HFFc6 (cell line): ENCODE measurements at places on chromosomes 5 and 9.

- DNase-seq = no peak
Observed at GRCh38 chr9:118785456-118785855, 583.8 kb downstream of the BRINP1 start.

- no peak for DNase-seq
Observed at GRCh38 chr9:127575875-127576778, 36.0 kb upstream of the STXBP1 start.

- DNase-seq = peak; percentile 35
Observed at GRCh38 chr9:115847216-115847615, 306.4 kb upstream of the PAPPA start.

DNA sequence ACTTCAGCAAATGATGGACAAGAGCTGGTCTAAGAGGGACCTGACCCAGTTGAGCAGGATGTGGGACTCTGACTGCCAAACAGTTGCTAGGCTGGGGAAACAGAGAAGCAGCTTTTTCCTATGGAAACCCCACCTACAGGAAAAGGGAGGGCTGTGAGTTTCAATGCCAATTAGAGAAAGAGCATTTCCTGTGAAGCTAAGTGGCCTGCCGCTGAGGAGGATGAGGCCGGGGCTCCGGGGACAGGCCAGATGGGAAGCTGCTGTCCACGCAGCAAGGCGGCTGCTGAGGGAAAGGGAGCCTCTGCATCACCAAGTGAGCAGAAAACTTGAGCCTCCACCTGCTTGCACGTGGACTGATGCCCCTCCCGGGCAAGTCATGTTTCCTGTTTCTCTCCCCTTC is at the start of gene PCDH12:
TSS of gene PCDH12 (minus strand) at position 90 of the 400 bp plus-strand sequence. CDS start 351 bp downstream, outside the sequence.
- no peak for DNase-seq

DNA sequence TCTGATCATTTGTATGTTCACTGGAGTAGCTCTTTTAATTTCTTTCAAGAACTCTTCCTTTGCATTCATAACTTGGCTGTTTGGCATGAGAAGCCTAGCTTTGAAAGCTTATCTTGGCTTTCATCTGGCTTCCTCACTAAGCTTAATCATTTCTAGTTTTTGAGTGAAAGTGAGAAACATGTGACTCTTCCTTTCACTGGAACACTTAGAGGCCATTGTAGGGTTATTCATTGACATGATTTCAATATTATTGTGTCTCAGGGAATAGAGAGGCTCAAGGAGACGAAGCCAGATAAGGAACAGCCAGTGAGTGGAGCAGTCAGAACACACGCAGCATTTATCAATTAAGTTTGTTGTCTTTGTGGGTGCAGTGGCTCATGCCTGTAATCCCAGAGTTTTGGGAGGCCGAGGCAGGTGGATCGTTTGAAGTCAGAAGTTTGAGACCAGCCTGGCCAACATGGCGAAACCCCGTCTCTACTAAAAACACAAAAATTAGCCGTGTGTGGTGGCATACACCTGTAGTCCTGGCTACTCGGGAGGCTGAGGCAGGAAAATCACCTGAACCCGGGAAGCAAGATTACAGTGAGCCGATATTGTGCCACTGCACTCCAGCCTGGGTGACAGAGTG is 98.3 kb downstream of the UGCG start:
- peak; percentile 4 for DNase-seq

DNA sequence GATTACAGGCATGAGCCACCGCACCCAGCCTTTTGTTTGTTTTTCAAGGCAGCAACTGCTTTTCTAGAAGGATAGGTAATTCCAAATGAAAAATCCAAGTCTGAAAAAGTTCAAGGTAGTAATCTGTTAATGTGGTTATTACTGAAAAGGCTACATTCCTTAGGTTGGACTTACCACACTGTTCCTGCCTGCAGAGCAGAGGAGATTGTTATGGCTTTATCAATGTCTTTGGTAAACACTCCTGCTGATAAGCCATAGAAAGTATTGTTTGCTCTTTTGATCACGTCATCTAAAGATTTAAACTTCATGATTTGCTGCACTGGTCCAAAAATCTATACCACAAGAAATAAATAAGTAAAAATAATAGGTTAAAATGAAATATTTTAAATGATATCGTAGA is 43.4 kb downstream of the ALDH1A1 start:
- DNase-seq = no peak

DNA sequence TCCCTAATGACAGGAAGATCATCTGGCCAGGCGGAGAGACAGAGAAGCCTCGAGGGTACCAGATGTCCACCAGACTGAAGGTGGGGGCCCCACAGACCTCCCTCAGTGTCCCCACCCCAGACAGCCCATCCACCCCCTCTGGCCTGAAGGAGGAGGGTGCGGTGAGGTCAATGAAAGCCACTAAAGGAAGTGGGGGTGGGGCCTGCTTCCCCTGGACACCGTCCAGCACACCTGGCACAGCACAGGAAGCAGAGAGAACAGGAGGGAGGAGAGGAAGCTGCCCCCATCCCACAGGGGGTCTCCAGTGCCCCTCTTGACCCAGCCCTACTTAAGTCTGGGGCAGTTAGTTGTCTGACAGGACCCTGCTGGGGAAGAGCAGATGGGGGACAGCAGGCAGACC is 11.2 kb downstream of the LRRC26 start:
- DNase-seq = no peak

DNA sequence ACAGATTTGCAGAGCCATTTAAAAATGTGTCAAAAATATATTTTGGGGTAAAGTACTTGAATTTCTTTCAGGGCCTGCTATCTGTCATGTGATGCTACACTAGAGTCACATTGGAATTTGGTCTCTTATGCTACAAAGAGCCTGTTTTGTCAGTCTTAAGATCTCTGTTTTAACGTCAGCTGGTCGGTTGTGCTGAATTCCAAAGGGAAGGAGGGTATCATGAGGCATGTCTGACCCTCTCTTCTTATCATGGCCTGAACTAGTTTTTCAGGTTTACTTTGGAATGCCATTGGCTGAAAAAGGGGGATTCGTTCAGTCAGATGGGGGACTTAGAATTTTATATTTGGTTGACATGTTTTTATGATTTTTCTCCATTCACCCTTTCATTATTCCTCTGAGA is 290.6 kb downstream of the CD180 start:
- no peak for DNase-seq

- DNase-seq = no peak
Observed at GRCh38 chr5:32476891-32477290, 32.4 kb upstream of the ZFR start.

GRCh38 chr9:24439456-24439855 is 106.2 kb downstream of the IZUMO3 start:
- no peak for DNase-seq

DNA sequence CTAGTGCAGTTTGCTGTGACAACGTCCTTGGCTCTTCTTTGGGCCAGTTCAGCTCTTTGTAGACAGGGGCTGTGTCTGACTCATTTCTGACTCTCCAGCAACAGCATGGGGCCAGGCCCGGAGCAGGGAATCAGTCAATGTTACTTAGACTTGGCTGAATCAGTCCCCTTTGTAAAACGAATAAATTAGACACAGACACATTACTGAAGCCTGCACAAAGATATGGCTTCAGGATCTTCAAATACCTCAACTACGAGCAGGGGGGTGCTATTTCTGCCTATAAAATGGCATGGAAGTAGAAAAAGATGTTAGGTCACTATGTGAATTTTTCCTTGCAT is 204.7 kb downstream of the TTLL11 start:
- peak; percentile 82 for DNase-seq

- no peak for DNase-seq
Observed at GRCh38 chr5:95763941-95764340, 32.8 kb downstream of the RHOBTB3 start.

GRCh38 chr5:87541033-87541432 is 128.3 kb upstream of the CCNH start:
- peak; percentile 43 for DNase-seq

- no peak for DNase-seq
Observed at GRCh38 chr5:83222906-83223305, 145.6 kb downstream of the XRCC4 start.

- DNase-seq = peak; percentile 7
Observed at GRCh38 chr5:95281226-95281625, 3.7 kb downstream of the MCTP1 start.

GRCh38 chr9:87732756-87733155 is 6.8 kb downstream of the CTSL start:
- DNase-seq = no peak

DNA sequence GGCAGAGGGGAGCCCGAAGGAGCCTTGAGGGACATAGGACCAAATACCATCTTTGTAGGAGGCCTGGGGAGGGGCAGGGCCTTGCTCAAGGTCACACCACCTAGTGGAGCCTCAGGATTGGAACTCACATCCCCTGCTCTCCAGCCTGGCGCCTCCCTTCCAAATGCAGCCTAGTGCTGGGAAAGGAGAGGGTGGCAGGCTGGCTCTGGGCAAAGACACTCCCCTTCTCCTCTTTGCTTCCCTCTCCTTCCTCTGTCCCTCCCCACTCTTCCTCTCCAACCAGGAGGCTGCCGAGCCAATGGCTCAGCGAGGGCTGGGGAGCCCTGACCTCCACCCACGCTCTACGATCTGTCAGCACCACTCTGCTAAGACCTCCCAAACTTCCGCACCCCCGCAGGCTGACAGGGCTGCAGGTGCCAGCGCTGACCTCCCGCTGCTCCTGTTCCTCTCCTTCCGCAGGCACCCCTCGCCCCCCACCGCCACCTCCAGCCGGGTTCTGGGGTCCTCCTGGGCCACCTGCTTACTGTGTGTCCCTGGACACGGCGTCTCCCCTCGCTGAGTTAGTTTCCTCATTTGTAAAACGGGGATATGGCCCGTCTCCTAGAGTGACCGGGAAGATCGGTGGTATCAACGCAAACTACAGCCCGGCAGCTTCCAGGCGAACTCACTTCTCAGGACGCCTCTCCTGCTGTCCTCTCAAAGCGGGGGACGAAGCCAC is 52.9 kb downstream of the C9orf50 start:
- peak; percentile 72 for DNase-seq

DNA sequence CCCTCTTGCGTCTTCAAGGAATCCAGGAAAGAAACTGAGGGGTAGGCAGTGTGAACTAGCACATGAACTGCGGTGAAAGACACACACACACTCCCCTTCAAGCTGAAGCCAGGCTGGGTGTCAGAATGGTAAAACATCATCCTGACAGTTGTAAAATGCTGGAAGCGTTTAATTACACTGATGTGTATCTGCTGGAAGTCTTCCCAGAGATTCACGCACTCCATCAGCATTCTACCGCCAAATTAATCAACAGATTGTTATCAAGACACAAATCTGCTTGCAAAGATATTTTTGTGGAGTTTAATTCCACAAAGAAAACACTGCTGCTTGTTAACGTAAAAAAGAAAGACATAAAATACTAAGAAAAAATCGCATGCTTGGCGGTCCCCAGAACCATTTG is 241.0 kb upstream of the NFIL3 start:
- DNase-seq = no peak

DNA sequence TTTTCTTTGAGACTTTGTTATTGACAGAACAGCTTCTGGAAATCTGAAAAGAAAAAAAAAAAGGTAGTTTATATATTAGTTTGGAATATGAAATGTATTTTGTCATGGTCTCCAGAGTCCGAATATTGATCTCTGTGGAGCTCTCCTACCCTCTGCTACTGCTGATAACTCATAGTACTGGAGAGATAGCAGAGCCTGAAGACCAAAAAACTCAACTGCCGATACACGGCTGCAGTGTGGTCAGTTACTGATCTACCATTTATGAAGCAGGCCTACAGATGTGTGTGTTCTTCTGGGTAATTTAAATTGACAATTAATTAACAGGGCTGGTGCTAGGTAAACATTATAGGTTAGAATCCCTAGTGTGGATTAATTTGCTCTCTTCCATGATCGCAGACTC is 3.8 kb upstream of the FAM120A start:
- DNase-seq = no peak

GRCh38 chr5:125483609-125484008 is 737.2 kb upstream of the ZNF608 start:
- DNase-seq = no peak

DNA sequence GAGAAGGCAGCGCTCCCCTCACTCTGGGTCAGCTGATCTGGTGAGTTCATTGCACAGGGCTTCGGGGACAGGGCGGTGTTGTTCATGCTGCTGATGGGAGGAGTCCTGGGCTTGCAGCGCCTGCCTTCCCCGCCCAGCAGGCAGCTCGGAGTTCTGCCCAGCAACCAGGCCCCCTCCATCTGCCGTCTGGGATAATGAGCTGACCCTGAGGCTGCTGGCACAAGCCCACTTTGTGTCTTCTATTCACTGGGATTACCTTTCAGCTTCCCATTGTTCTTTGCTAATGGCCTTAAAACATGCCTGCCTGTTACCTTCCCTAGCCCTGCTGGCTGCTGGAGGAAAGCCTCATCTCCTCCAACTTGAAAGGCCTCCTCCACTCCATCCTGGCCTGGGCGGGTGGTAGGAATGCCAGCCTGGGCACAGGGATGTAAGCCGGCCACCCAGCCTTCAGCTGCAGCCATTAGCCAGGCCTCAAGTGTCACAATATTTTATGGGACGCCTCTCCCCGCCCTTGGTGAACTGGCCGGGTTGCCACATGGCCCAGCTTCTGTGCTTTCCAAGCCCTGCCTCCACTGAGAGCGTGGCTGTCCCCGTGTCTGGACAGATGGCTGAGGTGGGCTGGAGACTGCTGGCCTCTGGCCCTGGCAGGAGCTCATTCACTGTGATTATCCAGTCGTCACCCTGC is 70.4 kb downstream of the GADD45G start:
- DNase-seq = no peak

- no peak for DNase-seq
Observed at GRCh38 chr5:148372166-148372725, 11.5 kb upstream of the FBXO38 start.

GRCh38 chr5:58016877-58017276 is 443.0 kb downstream of the PLK2 start:
- DNase-seq = no peak

GRCh38 chr5:148312153-148312552 is at the start of gene SPINK7:
TSS of gene SPINK7 (plus strand) at chr5:148312423. CDS start at chr5:148312484, 61 bp downstream.
- DNase-seq = no peak

DNA sequence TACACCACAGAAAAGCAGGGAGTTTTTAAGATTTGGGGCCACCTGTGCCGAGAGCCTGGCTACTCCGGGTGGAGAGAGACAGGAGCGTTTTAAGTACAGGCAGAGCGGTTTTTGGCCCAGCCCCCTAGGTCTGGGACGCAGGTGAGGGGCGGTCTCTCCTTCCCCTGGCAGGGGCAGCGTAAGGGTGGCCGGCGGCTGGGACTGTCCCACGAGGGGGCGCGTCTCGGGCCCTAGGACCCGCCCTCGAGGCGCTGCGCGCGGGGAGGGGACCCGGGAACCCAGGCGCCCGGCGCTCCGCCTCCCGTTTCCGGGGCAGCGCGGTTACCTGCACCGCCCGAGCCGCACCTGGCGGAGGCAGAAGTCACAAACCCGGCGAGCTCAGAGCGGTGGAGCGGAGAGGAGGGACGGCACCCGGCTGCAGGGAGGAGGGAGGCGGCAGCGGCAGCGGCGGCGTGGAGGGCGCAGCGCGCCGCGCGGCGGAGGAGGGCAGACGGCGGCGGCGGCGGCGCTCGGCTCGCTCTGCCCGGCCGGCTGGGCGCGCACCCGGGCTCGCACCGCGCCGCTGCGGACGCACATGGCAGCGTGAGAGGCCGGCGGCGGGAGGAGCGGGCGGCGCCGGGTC is at the start of gene WWC1:
TSS of gene WWC1 (plus strand) at position 304 of the 622 bp plus-strand sequence. CDS start 508 bp downstream, outside the sequence.
- no peak for DNase-seq

- peak; percentile 5 for DNase-seq
Observed at GRCh38 chr9:91407580-91408318, 15.9 kb downstream of the NFIL3 start.

- DNase-seq = no peak
Observed at GRCh38 chr5:170497311-170498038, 6.3 kb upstream of the KCNIP1 start.

GRCh38 chr5:57171816-57172465 is 1.9 kb upstream of the GPBP1 start:
- no peak for DNase-seq
